Stimulated activated naive CD4-positive, alpha-beta T cell treated with Interleukin-2 at 50 U/mL for 16 hours (primary cell): ENCODE measurements at places on chromosomes 5 and 9.

DNA sequence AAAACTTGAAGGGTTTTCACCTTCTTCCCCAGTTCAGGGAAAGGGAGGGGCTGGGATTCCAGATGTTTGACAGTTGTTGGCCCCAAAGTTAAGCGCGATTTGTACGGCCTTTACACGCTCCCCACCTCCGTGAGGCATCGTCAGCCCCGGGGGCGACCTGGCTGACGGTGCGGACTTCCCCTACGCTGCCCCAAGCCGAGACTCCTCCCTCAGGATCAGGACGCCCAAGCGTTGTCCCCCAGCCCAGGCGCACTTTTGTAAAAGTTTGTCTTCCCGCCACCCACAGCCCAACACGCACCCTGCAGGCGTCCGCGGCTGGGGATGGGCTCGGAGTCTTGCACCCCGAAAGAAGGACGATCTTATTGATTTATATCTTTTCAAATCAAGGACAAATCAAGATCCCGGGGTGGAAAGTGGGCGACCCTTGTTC is 713 bp downstream of the MOB3B start:
- peak; percentile 35 for DNase-seq

GRCh38 chr9:124342402-124342775 is 72.9 kb downstream of the PSMB7 start:
- no peak for DNase-seq

- no peak for DNase-seq
Measured at GRCh38 chr9:136558373-136558772, 12.5 kb upstream of the NOTCH1 start.

DNA sequence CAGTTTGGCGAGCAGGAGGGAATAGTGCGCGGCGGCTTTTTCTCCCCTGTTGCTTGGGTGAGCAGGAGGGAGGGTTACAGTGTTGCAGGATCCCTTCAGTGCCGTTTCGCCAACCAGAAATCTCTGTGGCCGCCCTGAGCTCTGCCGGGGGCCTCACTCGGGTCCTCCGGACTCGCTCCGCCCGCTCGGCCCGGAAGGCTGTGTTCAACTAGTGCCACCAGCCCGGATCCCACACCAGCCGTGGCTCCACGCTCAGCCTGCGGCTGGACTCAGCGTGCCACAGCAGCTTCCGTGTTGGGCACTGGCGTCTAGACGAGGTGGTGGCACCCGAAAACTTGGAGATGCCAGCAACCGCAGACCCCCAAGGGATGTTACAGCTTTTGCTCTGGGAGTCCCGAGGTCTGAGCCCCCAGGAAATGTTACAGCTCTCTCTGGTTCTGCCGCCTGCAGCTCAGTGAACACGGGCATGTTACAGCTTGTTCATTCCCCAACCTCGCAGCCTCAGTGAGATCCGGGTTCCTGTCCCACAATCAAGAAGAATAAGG is 16.0 kb upstream of the OR13C9 start:
- no peak for DNase-seq

GRCh38 chr5:137995077-137995748 is 37.7 kb downstream of the FAM13B start:
- DNase-seq = no peak

DNA sequence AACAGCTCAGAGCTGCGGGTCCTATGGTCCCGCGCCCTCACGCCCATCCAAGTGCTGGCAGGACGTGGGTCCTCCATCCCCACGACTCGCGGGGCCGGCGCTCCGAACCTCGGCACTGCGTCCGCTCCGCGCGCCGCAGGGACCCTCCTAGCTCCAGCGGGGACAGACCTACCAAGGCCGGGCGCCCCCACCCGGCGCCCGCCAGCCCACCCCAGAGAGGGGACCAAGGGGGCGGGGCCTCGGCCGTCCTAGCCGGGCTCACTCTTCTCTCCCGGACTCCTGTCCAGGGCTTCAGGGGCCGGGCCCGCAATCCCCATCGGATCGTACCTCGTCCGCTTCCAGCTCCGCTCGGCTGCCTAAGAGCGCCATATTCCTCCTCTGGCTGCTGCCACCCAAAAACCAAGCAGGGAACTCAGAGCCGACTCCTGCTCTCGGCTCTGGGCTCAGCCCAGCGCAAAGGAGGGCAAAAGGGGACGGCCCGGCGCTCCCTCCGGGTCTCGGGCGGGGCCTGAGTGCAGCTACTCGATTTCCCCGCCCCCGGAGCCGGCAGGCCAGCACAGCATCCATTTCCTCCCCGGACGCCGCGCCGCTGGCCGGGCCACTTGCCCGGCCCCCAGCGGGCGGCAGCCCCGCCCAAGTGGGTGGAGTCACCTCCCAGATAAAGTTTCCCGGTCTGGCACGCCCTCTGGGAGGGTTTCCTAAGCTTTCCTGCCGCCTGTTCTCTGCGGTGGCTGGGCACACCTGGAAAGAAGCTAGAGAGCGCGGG is at the start of gene TTC39B:
Gene TTC39B (minus strand): TSS at position 460 of the 766 bp plus-strand sequence. CDS start 91 bp downstream, at position 369.
- DNase-seq = peak; percentile 77

GRCh38 chr9:11702548-11702947 is 990.6 kb upstream of the TYRP1 start:
- DNase-seq = no peak

GRCh38 chr9:133804199-133804598 is 66.0 kb upstream of the SARDH start:
- DNase-seq = no peak

- peak; percentile 65 for DNase-seq
Measured at GRCh38 chr5:32538031-32538547, 47.3 kb upstream of the SUB1 start.

DNA sequence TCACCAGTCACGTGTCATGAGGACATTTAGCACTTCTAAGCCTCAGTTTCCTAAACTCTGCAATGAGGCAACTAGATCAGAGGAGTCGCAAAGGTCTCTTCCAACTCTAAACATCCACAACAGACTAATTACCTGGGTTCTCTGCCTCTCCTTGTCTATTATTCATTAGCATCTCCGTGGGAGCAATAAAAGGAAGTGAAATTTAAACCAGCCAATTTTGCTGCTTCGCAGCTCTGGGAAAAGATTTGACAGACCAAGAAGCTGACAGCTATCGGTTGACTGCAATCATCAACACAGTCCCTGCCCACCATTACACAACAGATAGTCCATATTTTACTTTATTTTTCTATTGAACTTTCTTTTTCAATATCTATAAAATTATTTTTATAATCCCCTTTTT is 308.9 kb downstream of the NR2F1-AS1 start:
- no peak for DNase-seq

DNA sequence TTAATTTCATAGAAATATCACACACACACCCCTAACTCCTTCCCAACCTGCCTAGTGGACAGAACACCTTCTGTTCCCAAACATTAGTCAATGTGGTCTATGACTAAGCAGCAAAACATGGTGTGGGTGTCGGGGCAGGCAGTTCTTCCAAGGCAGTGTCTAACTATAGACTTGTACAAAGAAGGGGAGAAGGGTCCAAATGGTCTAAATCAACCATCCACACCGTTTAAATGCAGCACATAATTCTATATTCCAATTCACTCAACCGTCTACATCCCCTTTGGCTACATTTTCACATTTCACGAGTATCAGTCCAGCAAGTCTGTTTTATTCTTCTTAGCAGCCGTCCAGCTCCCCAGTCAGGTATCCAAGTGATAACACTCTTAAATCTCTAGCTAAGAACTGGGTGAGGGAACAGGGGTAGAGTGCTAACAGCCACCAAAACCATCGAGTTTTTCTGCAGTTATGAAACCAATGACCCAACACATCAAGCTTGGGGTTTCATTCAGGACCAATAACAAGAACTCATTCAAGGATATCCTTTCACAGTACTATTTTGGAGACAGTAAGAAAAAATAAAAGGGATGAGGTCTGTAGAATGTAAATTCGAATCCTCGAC is 3.3 kb downstream of the ZNF608 start:
- no peak for DNase-seq

- no peak for DNase-seq
Measured at GRCh38 chr5:94811331-94811730, 192.9 kb downstream of the SLF1 start.

DNA sequence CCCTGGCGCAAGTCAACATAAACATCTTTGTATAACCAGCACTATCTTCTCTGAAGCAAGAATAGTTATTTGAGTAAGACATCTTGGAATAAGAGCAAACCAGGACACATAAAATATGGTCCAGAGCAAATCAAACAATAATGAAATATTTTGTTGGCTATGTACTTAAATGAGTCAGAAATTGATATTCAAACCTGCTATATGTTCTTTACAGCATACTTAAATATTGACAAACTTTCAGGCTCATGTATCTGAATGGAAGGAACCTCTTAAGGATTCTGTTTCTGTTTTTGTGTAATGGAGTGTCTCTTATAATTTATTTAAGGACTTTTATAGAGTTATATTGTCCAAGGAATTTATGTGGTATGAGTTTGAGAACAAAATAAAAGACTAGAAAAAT is 747.3 kb downstream of the EFNA5 start:
- DNase-seq = no peak

DNA sequence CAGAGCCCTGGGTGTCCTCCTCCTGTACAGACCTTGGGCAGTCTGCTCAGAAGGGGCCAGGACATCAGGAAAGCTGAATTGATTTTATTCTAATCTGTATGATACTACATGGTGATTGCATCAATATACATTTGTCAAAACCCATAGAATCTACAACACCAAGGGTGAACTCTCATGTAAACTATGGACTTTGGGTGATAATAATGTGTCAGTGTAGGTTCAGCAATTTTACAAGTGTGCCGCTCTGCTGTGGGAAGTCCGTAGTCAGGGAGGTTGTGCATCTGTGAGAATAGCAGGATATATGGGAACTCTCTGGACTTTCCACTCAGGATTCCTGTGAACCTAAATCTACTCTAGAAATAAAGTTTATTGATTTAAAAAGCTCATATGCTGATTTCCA is 155.3 kb upstream of the NFIL3 start:
- no peak for DNase-seq

- no peak for DNase-seq
Measured at GRCh38 chr5:95081982-95082381, 202.9 kb downstream of the MCTP1 start.

DNA sequence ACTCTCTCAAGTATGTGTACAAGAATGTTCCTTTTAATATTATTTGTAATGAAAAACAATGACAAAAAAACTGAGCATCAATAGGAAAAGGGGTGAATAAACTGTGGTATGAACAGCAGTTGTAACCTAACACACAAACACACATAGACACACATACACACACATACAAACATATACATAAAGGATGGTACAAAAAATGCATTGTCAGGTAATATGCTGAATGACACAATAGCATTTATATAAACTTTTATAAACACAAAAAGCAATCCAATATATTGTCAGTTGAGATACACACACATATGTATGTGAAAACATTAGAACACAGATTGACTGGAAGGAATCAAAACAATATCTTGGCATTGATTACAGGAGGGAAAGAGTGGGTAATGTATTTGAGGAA is 227.0 kb upstream of the ISL1 start:
- no peak for DNase-seq

- no peak for DNase-seq
Measured at GRCh38 chr5:126403876-126404275, 19.3 kb upstream of the GRAMD2B start.
